Sigmoid colon (tissue), 7 donors: ENCODE measurements at places on chromosomes 6 and 20. TPM values are rescaled to one million over a fixed set of nuclear protein-coding genes. Genes with fewer than 3 reads are reported as not detected.
A peak's percentile ranks its signal among the peaks of the same experiment; 100 is the strongest.

DNA sequence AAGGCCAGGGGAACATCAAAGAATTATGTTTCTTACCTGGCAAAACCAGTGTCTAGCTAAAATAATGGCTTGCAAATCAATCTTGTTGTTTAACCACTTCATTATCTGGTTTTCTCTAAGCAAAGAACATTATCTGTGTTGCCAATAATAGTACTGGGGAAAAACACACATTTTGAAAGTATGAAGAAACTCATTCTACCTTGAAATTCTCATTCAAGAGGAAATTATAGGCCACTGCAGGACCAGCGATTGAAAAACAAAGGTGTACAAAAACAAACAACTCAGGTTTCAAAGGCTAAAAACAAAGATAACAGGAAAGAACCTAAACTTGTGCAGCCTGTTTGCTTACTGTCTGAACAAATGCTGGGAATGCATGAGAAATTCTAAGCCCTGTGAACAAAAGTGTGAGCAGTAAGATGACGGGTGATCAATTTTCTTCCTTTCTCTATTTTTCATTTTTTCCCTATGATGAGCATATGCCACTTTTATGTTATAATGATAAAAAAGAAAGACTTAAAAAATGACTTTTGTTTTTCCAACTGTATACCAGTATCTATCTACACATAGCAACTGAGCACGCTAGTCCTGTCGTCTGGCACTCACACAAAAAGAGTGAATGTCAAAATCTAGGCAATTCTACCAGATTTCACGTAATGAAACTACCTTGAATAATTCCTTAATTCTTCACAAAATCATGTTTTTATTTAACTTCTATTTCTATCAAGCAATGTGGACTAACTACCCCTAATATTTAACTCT, 117.9 kb downstream of the SGK1 start:
- H3K27me3 ChIP-seq = no peaks in the 10 kb centered on the region
- no peak overlapping the region for H3K27ac ChIP-seq
- no peak for DNase-seq
- H3K4me1 ChIP-seq = no peaks in the 10 kb centered on the region

DNA sequence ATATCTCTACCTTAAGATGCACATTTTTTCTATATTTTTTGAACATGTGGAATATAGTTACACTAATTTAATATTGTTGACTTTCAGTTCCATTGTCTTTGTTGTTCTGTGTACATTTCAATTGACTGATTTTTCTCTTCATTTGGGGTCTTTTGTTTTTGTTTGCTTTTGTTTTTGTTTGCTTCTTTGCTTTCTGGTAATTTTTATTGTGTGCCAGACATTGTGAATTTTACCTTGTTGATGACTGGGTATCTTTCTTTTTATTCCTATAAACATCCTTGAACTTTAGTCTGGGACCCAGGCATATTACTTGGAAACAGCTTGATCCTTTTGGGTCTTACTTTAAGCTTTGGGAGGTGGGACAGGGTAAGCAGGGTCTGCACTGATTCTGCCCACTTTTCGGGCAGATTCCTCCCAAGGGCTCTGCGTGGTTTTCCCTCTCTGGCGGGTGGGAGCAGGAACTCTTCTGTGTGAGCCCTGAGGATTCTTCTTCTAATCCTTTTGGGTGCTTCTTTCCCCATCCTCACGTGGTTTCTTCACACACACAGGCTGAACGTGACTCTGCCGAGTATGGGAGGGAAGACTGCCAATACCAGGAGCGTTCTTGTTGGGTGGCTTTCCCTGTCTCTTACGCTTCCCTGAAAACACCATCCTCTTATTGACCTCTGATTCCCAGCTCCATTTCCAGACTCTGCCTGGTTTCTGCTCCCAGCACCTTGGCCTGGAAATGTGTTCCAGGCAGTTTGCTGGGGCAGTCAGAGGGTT, 200.5 kb downstream of the ARID1B start:
- no peak overlapping the region for H3K4me3 ChIP-seq
- no peaks in the 10 kb centered on the region for H3K27me3 ChIP-seq
- H3K27ac ChIP-seq = peak overlapping the region; percentile 65
- H3K4me1 ChIP-seq = peaks cover 27% of the 10 kb centered on the region
- no peaks in the 10 kb centered on the region for H3K36me3 ChIP-seq
- DNase-seq = peak; percentile 86

The BHLHE23 gene
- total RNA-seq = not detected

The SLC35D3 gene
- 0.16 TPM for total RNA-seq
